ENCODE measurements at places on chromosomes 5 and 9.
A peak's percentile ranks its signal among the peaks of the same experiment; 100 is the strongest.

DNA sequence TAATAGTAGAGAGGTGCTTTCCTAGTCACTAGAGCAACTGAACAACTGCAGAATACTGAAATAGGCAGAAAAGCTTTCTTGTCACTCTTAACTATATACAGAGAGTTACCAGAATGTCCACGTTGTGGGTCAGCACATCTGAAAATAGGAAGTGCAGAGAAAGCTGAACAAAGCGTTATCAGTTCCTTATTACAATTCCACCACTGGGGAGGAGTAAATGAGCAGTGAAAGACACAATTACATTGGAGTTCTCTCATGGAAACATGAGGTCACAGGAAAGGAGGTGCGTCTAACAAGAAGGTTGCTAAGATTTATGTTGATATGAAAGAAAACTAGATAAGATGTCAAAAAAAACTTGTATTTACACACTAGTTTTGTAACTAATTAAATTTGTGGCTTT is 461.9 kb upstream of the COX7C start:
- DNase-seq, result no peak

DNA sequence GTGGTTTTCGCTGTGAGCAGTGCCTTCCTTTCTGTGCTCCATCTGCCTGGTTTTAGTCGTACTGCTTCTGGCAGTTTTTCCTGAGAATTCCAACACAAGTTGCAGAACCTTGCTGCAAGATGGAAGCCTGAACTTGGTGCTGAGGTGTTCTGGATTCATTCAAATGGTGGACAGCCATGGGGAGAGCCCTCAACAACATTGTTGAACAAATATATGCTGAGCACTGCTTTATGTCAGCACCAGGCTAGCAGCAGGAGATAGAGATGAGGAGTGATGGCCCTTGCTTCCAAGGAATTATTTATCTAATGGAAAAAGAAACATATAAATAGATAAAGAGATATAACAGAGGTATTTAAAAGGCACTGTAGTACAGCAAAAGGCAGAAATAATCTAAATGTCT is 7.3 kb upstream of the RPS6 start:
- DNase-seq, result no peak

GRCh38 chr5:59126708-59127573 is 544.1 kb downstream of the RAB3C start:
- no peak for DNase-seq

DNA sequence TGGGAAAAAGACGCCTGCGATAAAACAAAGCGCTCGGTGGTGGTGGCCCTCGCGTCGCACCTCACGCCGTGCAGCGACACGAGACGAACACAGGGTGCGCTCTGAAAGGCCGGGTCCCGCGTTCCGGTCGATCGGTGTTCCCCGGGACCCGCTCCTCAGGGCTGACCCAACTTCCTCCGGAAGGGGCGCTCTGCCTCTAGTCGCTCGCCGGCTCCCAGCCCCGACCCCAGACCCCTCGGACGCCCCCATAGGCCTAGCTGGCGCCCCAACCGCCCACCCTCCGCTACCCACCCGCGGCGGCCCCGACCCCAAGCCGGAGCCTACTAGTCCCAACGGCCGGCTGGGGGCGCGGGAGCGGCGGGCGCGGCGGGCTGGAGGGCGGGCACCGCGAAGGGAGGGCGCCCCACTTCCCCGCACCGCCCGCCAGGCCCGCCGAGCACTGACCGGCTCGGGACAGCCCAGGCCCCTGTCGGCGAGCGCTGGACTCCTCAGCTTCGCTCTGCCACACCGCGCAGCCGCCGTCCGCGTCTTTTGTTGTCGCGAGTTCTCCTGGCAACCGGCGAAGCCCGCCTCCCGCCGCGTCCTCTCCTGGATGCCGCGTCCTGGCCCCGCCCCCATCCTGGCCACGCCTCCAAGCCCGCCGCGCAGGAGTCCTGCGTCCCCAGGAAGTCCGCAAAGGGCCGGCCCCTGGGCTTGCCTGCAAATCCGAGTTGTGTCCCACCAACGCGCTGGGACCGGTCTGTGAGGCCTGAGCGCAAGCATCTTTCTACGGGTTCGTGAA is at the start of gene KIF27:
KIF27 (minus strand) TSS at position 506 of the 781 bp plus-strand sequence. CDS start 5,841 bp downstream, outside the sequence.
- DNase-seq, result peak; percentile 93

- DNase-seq, result no peak
Observed at GRCh38 chr9:134776080-134776796, 104.4 kb upstream of the FCN2 start.

DNA sequence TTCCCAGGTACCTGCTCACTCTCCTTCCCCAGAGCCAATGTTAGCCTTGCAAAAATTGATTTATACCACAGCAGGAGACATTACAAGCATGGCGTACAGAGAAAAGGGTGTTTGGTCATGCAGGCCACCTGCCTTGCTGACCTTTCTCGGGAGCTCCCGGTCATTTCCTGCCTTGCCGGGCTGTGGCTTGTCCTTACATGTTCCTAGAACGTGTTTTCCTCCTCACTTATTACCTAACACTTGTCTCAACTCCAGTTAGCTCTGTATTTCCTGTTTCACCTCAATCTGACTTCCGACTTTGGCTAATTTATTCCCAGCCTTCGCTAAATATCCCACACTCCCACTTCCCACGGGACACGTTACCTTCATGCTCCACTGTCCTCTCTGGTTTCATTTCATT is 282.5 kb downstream of the ICE1 start:
- DNase-seq, result no peak

DNA sequence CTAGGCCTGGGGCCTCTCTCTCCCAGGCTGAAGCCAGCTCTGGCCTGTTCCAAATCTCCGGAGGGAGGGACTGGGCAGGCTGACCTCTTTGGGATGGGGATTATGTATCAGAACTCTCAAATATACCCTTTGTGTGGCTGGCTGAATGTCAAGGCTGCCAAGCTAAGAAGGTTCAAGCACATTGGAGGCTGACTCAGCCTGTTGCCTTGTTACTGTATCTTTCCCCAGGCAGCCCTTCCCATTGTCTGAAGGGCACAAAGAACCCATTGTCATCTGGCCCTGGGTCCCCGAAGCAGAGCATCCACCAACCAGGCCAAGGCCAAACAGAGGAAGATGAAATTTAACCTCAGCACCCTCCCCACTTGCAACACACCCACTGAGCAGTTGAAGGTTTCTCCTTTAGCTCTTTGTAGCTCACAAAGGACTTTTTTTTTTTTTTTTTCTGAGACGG is 7.3 kb upstream of the SPARC start:
- no peak for DNase-seq

DNA sequence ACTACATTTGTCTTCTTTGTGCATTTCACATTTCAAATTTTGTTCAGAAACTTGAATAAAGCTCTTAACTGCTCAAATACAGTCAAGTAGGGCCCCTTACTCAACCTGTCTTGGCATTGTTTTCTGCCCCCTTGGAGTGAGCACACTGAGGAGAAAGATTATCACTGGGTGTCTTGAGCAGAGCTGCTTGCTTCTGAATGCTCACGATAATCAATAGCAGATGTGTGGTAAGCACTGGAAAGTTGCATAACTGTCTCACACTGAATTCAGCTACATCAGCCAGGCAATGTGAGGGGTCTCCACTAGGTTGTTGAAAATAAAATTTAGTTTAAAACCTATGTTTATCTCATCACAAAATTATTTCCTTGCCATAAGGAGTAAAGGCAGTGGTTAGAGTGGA is 7.8 kb upstream of the TNFAIP8 start:
- no peak for DNase-seq

- DNase-seq, result no peak
Observed at GRCh38 chr9:91160181-91160580, 201.5 kb downstream of the AUH start.

Measured in esophagus squamous epithelium (tissue), 5 donors.